A549 treated with Hydrocortisone at 1 μM for 4 hours (cell line): ENCODE measurements at places on chromosomes 12 and 14. TPM values are rescaled to one million over a fixed set of nuclear protein-coding genes. Genes with fewer than 3 reads are reported as not detected.

Gene KCNK10
- not detected in 5 replicates for total RNA-seq

Gene PPP4R4
- total RNA-seq, result 0.29 to 0.59 TPM (median 0.30 TPM) in 5 replicates

Gene SOAT2
- total RNA-seq, result 0.10 to 0.37 TPM (median 0.26 TPM) in 5 replicates

Gene LPAR5
- total RNA-seq, result 0.58 to 1.0 TPM (median 0.70 TPM) in 5 replicates

Gene ART4
- not detected in 5 replicates for total RNA-seq

Gene RPL10L
- not detected in 5 replicates for total RNA-seq

Gene SPTSSA
- 26.9 to 42.1 TPM (median 31.2 TPM) in 5 replicates for total RNA-seq

Gene NFE2
- 0.10 TPM in 1 of 5 replicates, not detected in the others for total RNA-seq

Gene BBS10
- 4.3 to 7.2 TPM (median 5.2 TPM) in 5 replicates for total RNA-seq

Gene TPPP2
- total RNA-seq, result not detected in 5 replicates

Gene GPR84
- total RNA-seq, result 0.08 to 0.11 TPM in 2 of 5 replicates, not detected in the others

Gene CPNE8
- total RNA-seq, result 8.8 to 12.6 TPM (median 10.1 TPM) in 5 replicates

Gene KRT85
- 0.05 TPM in 1 of 5 replicates, not detected in the others for total RNA-seq

Gene PMCH
- not detected in 5 replicates for total RNA-seq

Gene KLRC2
- total RNA-seq, result 1.4 to 2.2 TPM (median 1.7 TPM) in 5 replicates

Gene NTF3
- total RNA-seq, result not detected in 5 replicates

Gene FUT8
- total RNA-seq, result 10.0 to 16.2 TPM (median 12.1 TPM) in 5 replicates

Gene TDG
- 25.4 to 32.3 TPM (median 27.2 TPM) in 5 replicates for total RNA-seq

Gene C1S
- total RNA-seq, result 40.4 to 68.0 TPM (median 43.8 TPM) in 5 replicates

Gene CLEC4A
- total RNA-seq, result 0.21 TPM in 1 of 5 replicates, not detected in the others

Gene GMFB
- total RNA-seq, result 32.4 to 60.8 TPM (median 40.2 TPM) in 5 replicates

Gene APOF
- not detected in 5 replicates for total RNA-seq

Gene CMKLR1
- total RNA-seq, result 0.01 to 0.21 TPM (median 0.05 TPM) in 4 of 5 replicates, not detected in the other

Gene TARBP2
- total RNA-seq, result 44.9 to 57.8 TPM (median 50.5 TPM) in 5 replicates

Gene TAS2R14
- total RNA-seq, result 0.43 to 0.70 TPM (median 0.48 TPM) in 5 replicates

Gene WSCD2
- not detected in 5 replicates for total RNA-seq

Gene FAM181A
- total RNA-seq, result not detected in 5 replicates

Gene TMTC1
- total RNA-seq, result 0.03 to 0.14 TPM (median 0.03 TPM) in 5 replicates

Gene TRIAP1
- total RNA-seq, result 74.0 to 86.7 TPM (median 77.2 TPM) in 5 replicates

Gene RGS6
- total RNA-seq, result not detected in 5 replicates

Gene NIN
- 10.9 to 17.4 TPM (median 15.5 TPM) in 5 replicates for total RNA-seq

Gene SMIM41
- total RNA-seq, result not detected in 5 replicates

Gene AICDA
- 0.13 to 0.28 TPM (median 0.24 TPM) in 5 replicates for total RNA-seq

Gene HVCN1
- 0.39 to 0.91 TPM (median 0.62 TPM) in 5 replicates for total RNA-seq
